ENCODE measurements at places on chromosomes 12 and 14. TPM values are rescaled to one million over a fixed set of nuclear protein-coding genes. Genes with fewer than 3 reads are reported as not detected.

DNA sequence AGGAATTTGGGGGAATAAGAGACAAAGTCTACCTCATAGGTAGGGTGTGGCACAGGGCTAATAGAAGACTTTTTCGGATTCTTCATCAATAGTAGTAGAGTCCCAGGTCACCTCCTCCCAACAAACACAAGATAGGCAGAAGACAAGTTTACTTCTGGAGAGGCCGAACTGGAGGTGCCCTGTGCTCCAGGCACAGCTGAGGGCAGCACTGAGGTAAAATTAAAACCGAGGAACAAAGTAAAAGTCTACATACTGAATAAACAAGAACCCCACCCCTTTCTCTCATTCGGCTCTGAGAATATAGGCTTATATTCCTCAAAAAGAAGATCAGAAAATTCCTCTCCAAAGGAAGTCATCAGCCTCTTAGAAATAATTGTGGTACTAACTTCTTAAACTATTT is 161.5 kb downstream of the SEC23A start:
- no peak for DNase-seq

DNA sequence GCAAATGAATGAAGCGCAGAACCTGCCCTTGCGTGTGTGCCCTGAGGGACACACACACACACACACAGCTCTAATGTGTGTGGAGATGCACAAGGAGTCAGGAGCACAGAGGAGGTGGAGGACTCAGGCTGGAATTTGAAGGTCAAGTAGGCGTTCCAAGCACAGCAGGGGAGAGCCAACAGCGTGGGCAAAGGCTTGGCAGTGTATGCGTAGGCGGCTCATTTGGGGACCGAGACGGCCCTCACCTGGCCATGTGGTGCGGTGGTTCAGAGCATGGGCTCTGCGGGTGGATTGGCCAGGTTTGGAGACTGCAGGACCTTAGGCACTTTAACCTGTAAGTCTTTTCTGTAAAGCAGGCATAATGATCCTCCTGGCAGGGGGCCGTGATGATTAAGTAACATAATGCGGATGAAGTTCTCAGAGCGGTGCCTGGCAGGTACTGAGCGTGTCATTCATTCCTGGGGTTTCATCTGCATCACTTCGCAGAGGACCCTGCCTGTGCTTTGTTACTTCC is 69.5 kb upstream of the SLC24A4 start:
- no peak for DNase-seq

DNA sequence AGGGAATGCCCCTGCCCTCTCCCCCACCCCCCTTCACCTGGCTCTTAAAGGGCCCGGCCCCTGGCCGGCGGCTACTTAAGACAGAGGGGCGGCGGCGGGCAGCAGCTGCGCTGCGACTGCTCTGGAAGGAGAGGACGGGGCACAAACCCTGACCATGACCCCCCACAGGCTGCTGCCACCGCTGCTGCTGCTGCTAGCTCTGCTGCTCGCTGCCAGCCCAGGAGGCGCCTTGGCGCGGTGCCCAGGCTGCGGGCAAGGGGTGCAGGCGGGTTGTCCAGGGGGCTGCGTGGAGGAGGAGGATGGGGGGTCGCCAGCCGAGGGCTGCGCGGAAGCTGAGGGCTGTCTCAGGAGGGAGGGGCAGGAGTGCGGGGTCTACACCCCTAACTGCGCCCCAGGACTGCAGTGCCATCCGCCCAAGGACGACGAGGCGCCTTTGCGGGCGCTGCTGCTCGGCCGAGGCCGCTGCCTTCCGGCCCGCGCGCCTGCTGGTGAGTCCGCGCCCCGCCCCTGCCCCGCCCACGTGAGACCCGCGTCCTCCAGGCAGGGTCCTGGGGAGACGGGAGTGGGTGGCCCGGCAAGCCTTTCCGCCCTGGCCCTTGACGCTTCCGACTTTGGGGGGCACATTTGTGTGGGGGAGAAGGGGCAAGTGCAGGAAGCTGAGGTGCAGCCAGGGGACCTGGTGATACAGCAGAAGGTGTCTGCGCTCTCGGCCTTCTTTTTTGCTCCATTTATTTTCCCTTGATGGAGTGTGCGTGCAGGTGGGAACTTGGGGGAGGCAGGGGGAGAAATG is at the start of gene IGFBP6:
Gene IGFBP6, plus strand, starts transcription at position 104 of the 790 bp plus-strand sequence. Its CDS starts 51 bp downstream, at position 155.
- DNase-seq: peak; percentile 91

- no peak for DNase-seq
Observed at GRCh38 chr12:63930971-63931370, 86.5 kb downstream of the SRGAP1 start.

GRCh38 chr12:92143258-92143657 is 2.4 kb downstream of the BTG1 start:
- no peak for DNase-seq

- DNase-seq: no peak
Observed at GRCh38 chr14:63843796-63844195, 9.0 kb upstream of the SYNE2 start.

DNA sequence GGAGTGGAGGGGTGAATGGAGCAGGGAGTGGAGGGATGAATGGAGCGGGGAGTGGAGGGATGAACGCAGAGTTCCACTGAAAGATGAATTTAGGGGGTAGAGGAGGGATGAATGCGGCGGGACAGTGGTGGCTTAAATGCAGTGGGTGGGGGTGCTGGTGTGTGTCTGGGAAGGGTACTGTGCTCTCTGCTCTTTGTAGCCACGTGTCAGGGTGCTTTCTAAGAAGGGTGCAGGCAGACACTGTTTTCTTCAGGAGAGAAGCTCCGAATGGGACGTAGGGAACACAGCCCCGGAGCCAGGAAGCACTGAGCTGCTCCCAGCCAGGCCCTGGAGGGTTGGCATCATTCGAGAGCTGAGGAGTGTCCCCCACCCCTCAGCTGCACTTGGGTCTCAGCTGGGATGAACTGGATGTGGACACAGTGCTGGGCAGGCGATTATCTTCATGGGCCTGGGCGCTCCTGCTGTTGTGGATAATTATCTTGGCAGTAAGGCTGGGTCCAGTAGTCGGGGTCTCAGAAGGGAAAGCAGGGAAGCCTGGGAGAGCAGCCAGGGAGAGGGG is 9.5 kb upstream of the CEP170B start:
- no peak for DNase-seq

- DNase-seq: no peak
Observed at GRCh38 chr12:69996241-69996640, 171.2 kb downstream of the MYRFL start.

DNA sequence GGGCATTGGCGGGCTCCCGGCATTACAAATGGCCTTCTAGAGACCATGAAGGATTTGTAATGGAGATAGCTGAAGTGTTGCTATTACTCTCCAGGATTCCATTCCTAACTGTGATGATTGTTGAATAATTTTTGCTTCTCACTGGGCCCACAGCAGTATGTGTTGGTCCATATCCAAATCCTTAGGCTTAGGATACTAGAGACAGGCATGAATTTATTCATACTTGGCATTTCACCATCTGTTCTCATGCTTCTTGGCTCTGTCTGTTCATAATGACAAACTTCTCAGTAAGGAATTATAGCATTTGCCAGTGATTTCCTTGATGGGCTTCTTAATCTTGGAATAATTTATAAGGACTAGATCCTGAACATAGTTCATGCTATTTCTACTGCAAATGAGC is 832.9 kb downstream of the C12orf50 start:
- DNase-seq: no peak

GRCh38 chr14:72682188-72682587 is 211.7 kb downstream of the DPF3 start:
- no peak for DNase-seq

DNA sequence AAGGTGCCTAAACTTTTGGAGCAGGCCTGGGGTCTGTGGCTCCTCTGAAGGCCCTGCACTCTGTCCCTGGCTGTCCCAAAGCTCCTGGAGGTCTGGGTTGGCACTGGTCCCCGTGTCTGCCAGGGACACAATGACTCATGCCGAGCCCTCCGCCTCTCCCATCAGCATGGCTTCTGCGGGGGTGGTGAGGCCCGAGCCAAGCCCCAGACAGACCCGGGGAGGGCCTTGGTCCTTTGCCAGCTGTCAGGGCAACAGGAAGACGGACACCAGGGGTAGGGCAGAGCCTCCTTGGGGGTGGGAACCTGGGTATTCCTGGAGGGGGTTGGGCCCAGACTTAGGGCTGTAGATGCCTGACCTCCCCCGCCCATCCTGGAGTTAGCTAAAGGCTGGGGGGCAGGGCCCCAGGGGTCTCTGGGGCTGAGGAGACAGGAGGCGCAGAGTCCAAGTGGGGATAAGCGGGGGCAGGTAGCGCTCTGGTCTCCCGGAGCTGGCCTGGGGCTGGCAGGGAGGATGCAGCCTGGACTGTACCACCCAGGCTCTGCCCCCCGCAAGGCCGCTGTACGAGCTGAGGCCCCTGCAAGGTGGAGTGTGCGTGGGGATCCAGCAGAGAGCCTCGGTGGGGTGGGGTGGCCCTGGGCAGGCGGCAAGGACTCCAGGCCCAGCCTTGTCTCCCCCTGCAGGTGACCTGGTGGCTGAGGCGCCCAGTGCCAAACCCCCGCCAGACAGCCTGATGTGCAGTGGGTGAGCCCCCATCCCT is 16.4 kb upstream of the PUS1 start:
- DNase-seq: no peak

DNA sequence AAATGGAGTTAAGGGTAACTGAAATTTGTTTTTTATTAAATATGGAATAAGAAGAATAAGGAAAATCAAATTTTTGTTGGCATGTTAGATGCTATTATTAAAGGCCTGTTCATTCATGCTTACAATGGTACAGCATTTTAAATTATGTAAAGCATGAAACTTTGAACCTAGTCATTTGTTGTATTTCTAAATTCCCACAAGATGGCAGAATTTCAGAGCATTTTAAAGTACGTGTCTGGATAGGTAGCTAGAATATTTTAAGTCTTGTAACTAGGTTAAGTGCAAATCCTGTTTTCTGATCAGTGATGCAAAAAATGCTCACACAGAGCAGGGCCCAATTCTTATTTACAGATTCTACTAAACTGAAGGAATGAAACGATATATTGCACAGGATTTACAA is 585.6 kb upstream of the MIS18BP1 start:
- DNase-seq: no peak

- DNase-seq: peak; percentile 94
Observed at GRCh38 chr12:114684098-114684869, at the start of gene TBX3. TSS of gene TBX3 (minus strand) at chr12:114684175. CDS start at chr12:114683200, 975 bp downstream.

GRCh38 chr14:21860172-21860571 is 186.6 kb upstream of the OR4E1 start:
- no peak for DNase-seq

DNA sequence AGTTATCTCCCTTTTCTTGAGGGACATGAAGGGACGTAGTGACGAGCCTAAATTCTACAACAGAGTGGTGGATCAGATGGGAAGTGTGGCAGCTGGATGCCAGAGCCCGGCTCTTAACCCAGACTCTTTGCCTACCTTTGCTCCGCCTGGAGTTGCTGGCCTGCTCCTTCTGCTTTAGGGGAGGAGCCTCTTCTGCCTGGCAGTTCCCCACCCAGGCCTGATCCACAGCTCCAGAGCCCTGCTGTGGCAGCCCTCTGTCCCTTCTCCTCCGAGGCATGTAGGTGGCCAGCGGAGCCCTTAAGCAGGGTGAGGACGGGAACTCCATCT is 2.3 kb upstream of the PRPH start:
- DNase-seq: no peak

DNA sequence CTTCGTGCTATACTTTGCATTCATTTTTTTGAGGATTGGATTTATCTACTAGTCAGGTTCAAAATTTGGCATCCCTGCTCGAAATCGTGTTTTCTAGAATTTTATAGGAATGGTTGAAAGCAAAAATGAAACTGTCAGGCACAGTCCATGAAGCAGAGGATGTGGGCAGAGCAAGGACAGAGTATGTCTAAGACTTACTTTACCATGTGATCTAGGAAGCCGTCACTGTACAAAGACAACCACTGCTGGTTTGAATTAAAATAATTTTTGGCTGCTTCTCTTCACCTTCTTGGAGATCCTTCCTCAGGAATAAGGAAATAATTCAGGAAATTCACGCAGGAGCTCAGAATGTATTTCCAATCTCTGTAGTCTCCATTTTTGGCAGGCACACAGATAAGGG is 31.6 kb upstream of the SGPP1 start:
- DNase-seq: no peak

DNA sequence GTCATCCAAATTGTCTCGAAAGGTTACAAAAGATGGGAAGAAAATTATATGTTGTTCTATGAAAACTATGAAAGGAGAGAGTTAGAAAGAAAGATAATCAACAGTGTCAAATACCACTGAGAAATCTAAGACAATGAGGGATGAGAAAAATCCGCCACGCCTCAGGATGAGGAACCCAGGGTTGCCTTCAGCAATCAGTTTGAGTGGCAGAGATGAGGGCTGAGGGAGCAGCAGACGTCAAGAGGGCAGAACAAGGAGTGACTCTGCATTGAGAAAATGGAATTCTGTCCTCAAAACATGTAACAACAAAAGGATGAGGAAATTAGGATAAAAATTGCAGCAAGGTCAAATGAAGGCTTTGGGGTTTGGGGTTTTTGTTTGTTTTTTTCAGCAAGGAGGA is 18.3 kb upstream of the OXA1L start:
- DNase-seq: no peak

DNA sequence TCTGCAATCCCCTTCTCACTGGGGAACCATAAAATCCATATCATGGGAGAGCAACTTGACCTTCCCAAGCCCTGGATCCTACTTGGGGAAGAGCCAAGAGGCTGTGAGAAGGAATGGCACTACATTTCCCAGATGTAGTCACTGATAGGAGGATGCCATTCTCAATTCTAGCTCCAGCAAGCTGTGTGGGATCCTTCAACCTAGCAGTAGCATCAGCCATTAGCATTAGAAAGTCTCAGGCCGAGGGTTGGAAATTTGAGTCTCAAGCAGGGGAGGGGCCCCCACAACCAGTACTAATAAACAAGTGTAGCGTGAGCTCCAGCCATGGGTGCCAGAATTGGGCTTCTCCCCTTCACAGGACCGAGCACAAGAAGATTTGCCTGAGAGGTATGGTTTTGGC is 84.3 kb upstream of the NELL2 start:
- DNase-seq: no peak

DNA sequence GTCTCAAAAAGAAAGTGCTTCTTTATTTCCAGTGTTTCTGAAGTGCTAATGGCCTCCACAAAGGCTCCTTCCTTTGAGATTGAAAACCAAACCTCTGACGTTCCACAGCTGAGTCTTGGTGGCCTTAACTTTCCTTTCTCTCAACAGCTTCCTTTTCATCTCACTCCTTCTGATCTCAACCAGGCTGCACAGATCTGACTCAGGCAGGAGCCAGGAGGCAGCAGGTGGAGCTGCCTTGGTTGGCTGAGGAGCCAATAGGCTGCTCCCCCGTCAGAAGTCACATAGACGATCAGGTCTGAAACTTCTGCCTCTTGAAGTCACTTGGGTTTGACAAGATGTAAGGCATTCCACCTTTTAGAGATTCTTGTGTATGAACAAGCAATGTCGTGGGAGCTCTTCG is 9.1 kb upstream of the KCNA5 start:
- DNase-seq: no peak

Gene MYRFL
- 0.19 TPM for total RNA-seq

Gene PPP1R36
- total RNA-seq: 1.3 TPM

Gene OLR1
- 6.2 TPM for total RNA-seq

Gene EGLN3
- total RNA-seq: 4.7 TPM

Gene CACNA1C
- 6.8 TPM for total RNA-seq

Gene PTGES3
- total RNA-seq: 130 TPM

Gene RASSF8
- total RNA-seq: 47.0 TPM

Gene CCDC196
- total RNA-seq: not detected

Gene SLC7A7
- 25.5 TPM for total RNA-seq

Gene MYF6
- not detected for total RNA-seq

Data from mesenteric fat pad (tissue), 1 donor.